ENCODE measurements at places on chromosomes 3 and 15.

- no peak for DNase-seq
These were observed 10.3 kb upstream of the NRROS start for GRCh38 chr3:196629228-196629627.

DNA sequence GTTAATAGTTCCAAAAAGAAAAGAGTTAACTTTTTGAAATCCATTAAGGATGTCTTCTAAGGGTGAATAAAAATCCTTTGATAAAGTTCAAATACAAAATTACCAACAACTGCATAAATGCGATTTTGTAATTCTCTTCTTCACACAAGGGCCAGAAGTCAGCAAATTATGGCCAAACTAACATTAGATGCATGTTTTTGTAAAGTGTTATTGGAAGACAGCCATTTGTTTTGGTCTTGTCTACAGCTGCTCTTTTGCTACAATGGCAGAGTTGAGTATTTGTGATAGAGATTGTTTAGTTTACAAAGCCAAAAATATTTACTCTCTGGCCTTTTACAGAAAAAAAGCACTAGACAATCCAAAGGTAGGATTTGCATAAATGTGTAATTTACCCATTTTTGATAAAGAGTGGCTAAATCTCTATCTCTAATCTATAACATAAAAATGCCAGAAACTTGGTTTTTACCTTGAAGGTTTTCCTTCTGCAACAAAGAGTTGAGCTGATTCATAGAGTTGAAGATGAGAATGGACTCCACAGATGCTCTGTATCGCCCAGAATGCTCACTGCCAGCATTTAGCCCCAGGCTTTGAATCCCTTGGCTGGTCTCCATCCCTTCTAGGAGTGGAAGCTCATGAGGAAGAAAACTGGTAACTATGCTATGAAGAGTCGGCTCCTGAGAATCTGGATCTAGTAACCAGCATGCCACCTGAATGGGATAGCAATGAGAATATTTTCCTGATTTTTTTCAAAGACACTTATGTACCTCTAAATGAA lies 64.5 kb downstream of the POLQ start:
- no peak for DNase-seq

DNA sequence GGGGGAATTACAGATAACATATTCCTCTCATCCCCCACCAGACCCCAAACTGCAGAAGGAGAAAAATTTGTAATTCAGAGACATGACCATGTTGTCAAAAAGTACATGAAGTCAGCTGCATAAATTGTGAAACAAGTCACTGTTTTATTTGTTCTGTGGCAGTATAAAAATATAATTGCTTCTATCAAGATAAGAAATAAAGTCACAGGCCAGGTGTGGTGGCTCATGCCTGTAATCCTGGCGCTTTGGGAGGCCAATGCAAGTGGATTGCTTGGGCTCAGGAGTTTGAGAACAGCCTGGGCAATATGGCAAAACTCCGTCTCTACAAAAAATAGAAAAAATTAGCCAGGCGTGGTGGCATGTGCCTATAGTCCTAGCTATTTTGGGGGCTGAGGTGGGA lies 87.7 kb upstream of the DPH6 start:
- DNase-seq, result no peak

DNA sequence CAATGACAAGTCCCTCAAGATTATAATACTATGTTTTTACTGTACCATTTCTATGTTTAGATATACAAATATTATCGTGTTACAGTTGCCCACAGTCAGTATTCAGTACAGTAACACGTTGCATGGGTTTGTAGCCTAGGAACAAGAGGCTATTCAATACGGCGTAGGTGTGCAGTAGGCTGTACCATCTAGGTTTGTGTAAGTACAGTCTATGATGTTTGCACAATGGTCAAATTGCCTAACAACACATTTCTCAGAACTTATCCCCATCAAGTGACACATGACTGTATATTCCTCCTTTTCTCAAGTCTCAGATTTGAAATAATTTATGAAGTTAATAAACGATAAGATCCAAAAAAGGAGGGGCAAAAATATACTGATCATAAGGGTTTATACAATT lies 21.7 kb downstream of the ZDHHC3 start:
- DNase-seq, result no peak

DNA sequence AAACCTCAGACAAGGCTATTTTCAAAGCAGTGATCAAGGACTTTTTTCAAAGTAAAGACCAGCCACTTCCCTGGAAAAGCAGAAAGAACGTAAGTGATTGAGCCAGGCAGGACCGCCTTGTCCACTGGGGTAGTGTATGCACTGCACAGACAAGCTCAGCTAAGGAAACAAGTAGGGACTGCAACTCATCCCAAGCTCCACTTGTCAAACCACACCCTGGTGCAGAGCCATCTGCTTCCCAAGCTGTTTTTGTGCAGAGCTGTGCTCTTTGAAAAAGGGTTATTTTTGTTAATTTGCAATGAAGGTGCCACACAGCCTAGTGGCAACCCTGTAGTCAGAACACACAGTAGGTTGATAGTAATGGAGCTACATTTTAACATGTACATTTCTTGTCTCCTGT lies 193.3 kb downstream of the ADAMTS9 start:
- no peak for DNase-seq

DNA sequence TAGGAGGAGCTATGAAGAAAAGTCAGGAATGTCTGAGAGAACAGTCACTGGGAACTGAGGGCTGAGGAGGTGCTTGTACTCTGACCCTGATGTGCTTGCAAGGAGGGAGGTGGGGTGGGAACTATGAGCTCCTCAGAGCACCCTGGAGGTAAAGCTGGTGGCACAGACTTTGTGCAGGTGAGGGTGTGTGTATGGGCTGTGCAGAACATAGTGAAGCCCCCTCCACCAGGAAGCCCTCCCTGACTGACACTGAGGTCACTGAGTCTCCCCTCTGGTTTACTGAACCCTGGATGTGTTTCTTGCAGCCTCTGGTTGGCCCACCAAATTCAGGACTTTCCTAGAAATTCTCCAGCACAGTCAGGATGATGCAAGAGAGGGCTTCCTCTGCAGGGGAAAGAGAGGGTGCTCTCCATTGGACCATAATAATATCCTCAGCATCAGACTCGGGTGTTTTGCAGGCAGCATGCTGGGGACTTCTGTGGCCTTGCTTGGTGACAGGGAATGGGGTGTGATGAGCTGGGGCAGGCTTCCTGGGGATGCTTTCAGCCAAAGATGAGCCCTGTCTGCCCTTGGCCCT lies 1.5 kb upstream of the ISLR start:
- DNase-seq, result no peak

GRCh38 chr3:86229775-86230094 lies 761.2 kb downstream of the VGLL3 start:
- no peak for DNase-seq

DNA sequence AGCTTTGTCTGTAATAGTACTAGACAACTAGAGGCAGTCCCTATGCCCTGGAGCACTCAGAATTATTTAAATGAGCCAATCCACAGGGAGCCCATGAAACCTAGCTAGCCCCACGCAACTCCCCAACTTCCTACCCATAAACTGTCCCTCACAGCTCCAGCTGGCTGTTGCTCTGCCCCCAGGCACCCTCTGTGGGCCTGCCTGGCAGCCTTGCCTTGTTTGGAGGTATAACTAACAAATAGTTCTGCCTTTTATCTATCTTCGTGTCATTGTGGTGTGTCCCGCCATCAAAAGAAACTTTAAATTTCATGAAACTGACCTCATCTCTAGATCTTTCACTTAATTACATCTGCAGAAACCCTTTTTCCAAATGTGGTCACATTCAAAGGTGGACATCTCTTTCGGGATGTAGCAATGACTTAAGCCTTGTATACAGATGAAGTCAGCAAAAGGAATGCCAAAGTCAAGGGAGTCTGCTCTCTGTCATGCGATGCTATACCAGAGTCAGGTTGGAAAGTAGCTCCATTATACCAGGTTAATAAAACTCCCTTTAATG lies 1.8 kb upstream of the RTP3 start:
- no peak for DNase-seq

- DNase-seq, result no peak
These were observed 59.1 kb upstream of the IQSEC1 start for GRCh38 chr3:13132281-13132680.

DNA sequence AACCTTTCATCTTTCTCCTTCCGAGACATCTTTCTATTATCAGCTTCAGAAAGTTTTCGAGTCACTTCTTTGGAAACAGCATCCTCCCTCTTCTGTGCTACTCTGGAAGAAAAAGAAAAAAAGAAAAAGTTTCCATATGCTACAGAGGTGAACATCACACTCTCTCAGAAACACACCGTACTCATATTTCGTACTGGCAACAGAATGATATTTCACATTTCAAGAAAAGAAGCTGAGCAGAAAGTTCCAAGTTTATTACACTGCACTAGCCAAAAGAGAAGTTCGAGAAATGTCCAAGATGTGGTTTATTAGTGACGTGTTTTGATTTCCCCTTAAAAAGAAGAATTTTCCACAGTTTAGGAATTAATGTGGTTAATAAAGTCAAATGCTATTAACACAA lies 6.0 kb downstream of the SSR3 start:
- DNase-seq, result no peak

GRCh38 chr3:120145542-120146285 lies 51.5 kb upstream of the GSK3B start:
- no peak for DNase-seq

DNA sequence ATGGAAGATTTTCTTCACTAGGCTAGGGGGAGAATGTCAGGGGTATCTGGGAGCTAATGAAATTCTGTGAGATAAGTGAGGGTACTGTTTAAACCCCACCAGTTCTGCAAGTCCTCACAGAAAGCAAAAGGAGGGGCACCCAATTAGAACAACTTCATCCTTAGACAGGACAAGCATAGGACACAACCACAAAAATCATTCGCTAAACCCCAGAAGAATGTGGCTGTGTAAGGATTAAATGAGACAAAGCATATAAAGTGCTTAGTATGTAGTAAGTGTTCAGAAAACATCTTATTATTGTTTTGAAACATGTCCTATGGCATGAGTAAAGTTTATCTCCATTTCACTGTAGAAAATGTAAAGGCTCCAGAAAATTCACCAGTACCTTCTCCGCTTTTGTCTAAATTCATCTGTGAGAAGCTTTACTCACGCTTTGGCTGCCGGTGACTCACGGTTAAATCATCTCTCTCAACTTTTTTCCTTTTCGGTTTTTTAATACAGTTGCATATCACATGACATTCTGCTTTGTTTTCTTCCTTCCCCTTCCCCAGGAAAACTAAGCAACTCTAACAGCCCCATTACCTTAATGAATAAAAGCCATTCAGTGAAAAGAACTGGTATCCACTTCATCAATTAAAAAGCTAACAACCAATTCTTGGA lies 1.7 kb downstream of the CLRN1 start:
- no peak for DNase-seq

- DNase-seq, result no peak
These were observed 13.0 kb upstream of the TF start for GRCh38 chr3:133733226-133733625.

DNA sequence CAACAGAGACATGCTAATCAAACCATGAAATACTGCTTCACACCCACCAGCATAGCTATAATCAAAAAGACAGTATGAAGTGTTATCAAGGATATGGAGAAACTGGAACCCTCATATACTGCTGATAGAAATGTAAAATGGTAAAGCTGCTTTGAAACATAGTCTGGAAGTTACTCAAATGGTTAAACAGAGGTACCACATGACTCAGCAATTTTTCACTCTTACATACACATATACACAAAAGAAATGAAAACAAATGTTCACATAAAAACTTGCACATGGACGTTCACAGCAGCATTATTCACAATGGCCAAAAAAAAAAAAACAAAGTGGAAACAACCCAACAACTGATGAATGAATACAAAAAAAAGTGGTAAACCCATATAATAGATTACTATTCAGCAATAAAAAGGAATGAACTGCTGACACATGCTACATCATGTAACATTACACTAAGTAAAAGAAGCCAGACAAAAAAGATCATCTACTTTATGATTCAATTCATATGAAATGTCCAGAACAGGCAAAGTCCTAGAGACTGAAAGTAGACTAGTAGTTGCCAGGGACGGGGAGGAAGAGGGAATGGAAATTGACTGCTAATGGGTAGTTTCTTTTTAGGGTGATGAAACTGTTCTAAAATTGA lies 23.2 kb downstream of the ZNF148 start:
- no peak for DNase-seq

DNA sequence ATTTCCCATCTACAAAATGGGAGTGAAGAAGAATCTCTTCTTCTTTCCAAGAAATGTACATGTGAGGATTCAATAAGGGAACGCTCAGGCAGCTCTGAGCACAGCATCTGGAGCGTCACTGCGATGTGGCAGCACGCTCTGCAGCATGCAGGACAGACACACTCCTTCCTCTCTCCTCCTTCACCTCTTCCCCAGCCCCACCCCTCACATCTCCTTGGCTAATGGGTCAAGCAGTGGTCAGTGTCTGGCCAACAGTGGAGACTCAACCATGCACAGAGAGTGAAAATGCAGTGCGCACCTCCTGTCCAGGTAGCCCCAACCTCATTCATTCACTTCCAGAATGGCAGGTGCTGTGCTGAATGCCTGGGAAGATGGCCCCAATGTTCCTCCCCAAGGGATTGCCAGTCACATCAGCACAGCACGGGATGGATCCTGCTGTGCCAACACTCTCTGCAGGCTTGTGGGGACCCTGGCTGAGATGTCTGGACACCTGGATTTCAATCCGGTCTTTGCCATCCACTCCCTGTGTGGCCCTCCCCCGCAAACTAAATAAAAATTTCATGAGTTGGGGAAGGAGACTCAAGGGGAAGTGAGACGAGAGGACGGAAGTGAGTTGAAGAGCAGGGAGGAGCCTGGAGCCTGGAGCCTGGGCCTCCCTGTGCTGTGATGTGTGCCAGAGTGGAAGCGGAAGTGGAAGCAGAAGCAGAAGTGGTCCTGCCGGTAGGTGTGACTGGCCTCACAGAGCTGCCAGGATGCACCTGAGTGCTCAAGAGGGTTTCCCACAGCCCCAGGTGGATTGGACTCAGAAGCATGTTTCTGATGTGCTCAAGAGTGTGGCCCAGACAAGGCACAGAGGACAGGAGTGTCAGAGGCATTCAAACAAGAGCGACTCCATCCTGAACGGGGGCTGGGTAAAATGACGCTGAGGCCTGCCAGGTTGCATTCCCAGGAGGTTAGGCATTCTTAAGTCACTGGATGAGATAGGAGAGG lies 163.9 kb downstream of the SMAD6 start:
- DNase-seq, result peak; percentile 6

DNA sequence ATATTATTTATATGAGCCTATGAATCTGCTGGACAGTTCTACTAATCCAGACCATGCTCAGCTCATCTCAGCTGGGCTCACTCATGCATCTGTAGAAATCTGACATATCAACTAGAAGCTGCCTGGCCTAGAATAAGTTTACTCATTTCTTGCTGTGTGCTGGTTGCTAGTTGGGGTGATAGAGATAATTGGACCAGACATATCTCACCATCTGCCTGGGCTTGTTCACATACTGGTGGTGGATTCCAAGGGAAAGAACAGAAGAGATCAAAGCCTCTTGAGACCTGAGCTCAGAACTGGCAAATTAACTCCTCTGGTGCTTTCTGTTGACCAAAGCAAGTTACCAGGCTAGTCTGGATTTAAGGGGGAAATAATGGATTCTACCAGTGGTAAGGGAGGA lies 109.1 kb downstream of the NSUN3 start:
- no peak for DNase-seq

- no peak for DNase-seq
These were observed 37.3 kb downstream of the DNAH1 start for GRCh38 chr3:52353291-52353855.

All from CD8-positive, alpha-beta memory T cell (primary cell).